A673 (cell line): ENCODE measurements at places on chromosomes 3 and 15. TPM values are rescaled to one million over a fixed set of nuclear protein-coding genes. Genes with fewer than 3 reads are reported as not detected.

- DNase-seq = no peak
These were observed 9.6 kb upstream of the SMAD6 start for GRCh38 chr15:66692391-66692790.

DNA sequence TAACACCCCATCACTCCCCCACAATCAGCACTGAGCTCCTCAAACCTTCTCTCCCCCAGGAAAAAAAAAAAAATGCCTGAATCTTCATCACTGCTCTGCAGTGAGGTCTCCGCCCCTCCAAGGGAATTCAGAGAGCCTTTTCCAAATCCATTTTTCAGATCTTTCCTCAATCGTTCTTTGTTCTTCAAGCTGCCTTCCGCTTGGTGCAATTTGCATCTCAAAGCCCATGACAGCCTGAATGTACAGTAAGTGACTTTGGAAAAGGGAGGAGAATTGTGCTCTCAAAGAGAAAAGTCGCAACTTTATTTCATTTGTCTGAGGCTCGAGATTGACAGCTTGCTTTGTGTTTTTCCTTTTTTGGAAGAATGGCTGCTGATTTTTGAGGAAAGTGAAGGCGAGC lies 75.0 kb downstream of the CORO2B start:
- no peak for DNase-seq

DNA sequence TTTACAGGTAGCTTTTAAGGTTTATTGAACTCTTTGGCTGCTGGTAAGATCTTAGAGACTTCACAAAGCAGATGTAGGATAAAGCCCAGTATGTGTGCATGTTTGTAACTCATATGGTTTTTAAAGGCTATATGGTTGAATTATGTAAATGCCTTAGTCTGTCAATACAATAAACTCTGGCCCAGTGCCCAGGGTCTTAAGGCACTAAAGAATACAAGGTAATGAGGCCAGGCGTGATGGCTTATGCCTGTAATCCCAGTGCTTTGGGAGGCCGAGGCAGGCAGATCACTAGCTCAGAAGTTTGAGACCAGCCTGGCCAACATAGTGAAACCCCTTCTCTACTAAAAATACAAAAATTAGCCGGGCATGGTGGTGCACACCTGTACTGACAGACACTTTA lies 170.3 kb upstream of the CGNL1 start:
- peak; percentile 88 for DNase-seq

DNA sequence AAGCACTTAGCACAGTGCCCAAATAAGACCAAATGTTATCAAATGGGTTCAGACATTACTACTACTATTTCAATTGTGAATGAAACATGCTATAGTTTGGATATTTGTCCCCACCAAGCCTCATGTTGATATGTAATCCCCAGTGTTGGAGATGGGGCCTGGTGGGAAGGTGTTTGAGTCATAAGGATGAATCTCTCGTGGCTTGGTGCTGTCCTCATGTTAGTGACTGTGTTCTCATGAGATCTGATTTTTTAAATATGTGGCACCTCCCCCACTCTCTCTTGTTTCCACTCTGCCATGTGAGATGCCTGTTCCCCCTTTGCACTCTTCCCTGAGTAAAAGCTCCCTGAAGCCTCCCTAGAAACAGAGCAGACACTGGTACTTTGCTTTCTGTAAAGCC lies 148.7 kb upstream of the TGFBR2 start:
- no peak for DNase-seq

GRCh38 chr15:29401644-29402043 lies 132.0 kb upstream of the NSMCE3 start:
- no peak for DNase-seq

- peak; percentile 63 for DNase-seq
These were observed 19.5 kb upstream of the COMMD2 start for GRCh38 chr3:149771652-149772271.

DNA sequence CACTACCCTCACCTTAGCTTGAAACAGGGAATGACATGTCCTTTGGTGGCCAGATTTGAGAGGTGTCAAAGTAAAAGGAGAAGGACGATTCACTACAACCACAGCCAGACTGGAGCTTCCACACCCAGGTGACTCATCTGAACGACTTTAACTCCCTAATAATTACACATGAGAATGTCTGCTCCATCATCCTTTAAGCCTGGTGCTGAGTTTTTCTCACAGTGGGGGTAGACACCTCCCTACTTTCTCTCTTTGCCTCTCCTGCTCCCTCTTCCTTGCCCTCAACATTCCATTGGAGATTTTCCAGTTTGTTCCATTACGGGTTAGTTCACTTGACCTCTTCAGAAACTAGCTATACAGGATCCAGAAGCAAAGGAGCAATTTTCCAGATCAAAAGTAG lies 154.3 kb upstream of the BHLHE40 start:
- DNase-seq = no peak

DNA sequence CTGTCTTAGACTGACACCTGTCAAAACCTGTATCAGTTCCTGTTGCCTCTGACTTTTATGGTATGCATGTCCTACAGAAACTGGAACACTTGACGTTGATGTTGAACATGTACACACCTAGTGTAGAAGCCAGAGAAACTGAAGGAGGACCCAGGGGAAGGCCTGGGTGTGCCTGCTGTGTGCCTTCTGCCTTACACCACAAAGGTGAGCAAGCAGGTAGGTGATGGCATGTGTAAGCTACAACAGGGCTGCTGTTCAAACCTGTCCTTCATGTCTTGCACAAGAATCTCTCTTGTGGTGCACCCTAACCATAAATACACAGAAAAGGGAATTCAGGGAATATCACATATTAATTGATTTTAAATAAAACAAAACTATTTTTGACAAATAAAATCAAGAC lies 13.6 kb upstream of the AQP9 start:
- no peak for DNase-seq

GRCh38 chr3:180705619-180706018 lies 26.3 kb upstream of the CCDC39 start:
- DNase-seq = no peak

LDHAL6B gene
- total RNA-seq = not detected in 2 replicates

GOLGA6L10 gene
- total RNA-seq = 2.6 and 3.1 TPM in 2 replicates

GABRR3 gene
- not detected in 2 replicates for total RNA-seq

COL6A5 gene
- 0.11 and 0.32 TPM in 2 replicates for total RNA-seq

GAP43 gene
- 31.6 and 42.0 TPM in 2 replicates for total RNA-seq

TLR9 gene
- total RNA-seq = not detected in 2 replicates
